ENCODE measurements at places on chromosomes 7 and 10. TPM values are rescaled to one million over a fixed set of nuclear protein-coding genes. Genes with fewer than 3 reads are reported as not detected.

Gene EPDR1
- 8.3 TPM for total RNA-seq

- DNase-seq: no peak
Observed at GRCh38 chr10:117533507-117534281, 8.9 kb upstream of the EMX2 start.

Gene NAT16
- total RNA-seq: 0.30 TPM

DNA sequence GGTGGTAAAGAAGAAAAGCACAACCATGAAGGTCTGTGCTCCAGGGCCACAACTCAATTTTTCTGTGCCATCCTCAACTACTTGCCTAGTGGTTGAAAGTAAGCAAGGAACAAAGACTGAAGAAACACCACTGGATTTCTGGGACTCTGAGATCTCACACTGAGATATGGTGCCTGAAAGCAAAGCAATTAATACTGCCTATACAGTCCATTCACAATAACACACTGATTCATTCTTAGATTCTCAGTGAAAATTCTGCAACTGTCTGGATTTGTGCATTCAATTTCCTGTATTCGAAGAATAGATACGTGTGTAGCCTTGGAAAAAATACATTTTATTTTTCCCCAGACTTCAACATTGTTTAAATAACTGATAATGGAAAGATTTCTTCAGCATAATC lies 116.4 kb upstream of the FAM133B start:
- no peak for DNase-seq

DNA sequence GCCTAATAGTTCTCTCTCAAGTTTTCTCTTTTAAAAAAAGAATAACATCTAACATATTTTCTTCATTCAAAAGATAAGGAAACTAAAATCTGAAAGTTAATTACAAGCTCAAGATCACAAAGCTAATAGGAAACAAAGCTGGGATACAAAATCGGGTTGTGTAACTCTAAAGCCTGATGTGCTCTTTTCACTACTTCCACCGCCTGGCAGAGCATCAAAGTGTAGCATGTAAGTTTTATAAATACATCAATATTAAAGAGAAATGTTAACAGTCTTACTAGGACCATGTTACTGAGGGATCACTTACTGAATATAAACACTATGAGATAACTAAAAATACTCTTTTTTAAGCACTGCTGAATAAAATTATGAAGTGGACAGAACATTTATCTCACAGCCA lies 97.2 kb downstream of the KMT2C start:
- no peak for DNase-seq

GRCh38 chr10:129911451-129912165 lies 52.5 kb downstream of the EBF3 start:
- no peak for DNase-seq

- DNase-seq: no peak
Observed at GRCh38 chr7:135884495-135885232, 92.5 kb downstream of the MTPN start.

DNA sequence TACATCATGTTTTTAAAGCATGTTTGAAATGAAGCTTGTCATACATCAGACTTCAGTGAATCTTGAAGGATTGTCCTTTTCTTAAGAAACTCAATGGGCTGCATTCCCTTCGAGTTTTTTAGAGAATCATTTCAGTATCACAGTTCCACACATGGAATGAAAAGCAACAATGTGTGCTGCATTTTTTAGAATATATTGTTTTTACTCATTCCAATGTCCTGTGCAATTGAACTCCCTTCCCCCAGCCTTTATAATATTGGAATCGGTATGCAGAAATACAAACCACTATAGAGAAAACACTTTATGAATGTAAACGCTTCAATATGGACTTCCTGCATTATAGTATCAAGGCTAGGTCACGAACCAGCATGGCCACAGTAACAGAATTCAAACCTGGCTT lies 634.4 kb downstream of the GATA3 start:
- no peak for DNase-seq

DNA sequence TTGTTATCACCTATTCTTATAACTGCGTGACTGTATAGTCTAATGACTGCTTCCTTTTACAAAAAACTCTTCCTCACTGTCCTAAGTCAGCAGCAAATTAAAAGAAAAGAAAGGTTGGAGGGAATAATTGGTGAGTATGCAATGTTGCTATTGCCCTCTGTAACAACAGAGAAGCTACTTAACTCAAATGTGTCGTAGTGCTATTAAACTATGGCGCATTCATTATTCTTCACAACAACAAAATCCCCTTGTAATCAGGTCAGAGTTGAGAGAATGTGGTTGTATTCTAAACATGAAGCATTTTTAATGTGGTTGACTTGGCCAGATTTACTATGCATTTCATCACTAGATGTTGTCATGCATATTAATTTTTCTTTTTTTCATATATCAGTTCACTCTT lies 897.8 kb upstream of the PHF14 start:
- no peak for DNase-seq

All from H7 (cell line).